ENCODE measurements at places on chromosomes 3 and 15.

- DNase-seq, result no peak
These were observed 490.9 kb upstream of the CFAP20DC start for GRCh38 chr3:59540696-59541095.

- DNase-seq, result no peak
These were observed 172.4 kb downstream of the OXSM start for GRCh38 chr3:25962255-25962654.

DNA sequence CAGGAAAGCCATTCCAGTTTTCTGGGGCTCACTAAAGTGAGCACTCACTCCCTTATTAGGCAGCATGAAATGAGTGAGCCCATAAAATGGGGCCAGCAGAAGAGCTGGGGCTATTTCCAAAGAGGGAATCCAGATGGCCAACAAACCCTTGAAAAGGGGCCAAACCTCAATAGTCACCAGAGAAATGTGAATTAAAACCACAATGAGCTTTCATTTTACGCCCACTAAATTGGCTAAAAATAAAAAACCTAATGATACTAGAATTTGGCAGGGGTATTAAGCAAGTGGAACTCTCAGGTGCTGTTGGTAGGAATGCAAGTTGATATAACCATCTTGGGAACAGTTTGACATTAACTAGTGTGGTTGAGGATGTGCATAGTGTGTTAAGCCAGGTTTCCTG lies 42.1 kb upstream of the RAF1 start:
- DNase-seq, result no peak

GRCh38 chr15:68626739-68627138 lies 47.9 kb downstream of the CORO2B start:
- DNase-seq, result no peak
